ENCODE measurements at places on chromosomes 3 and 15.
A peak's percentile ranks its signal among the peaks of the same experiment; 100 is the strongest.

DNA sequence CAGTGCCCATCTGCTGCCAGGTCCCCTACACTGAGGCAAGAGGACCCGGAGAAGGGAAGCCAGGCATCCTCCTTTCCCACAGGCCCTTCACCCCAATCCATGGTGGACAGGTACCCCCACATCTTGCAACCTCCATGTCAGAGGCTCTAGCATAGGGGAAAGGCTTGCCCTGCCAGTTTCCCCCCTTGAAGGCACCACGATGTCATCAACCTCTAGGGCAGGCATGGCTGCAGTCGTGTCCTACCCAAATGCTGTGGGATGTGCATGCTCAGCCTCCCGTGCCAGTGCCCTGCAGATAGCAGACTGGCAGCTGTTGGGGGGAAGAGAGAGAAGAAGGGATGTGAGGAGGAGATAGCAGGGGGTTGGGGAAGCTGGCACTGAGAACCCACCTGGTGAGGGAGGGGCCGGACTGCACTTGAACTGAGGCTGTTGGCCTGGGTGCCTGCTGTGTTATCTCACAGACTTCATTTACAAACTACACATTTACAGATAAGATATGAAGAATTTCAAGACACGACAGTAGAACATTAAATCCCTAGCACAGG is 197.5 kb downstream of the ADAMTS9 start:
- H3K27me3 ChIP-seq = peaks cover 58% of the 10 kb centered on the region
- H3K4me3 ChIP-seq = no peak overlapping the region
- no peaks in the 10 kb centered on the region for H3K36me3 ChIP-seq
- peaks cover 4% of the 10 kb centered on the region for H3K4me1 ChIP-seq
- no peak for DNase-seq

DNA sequence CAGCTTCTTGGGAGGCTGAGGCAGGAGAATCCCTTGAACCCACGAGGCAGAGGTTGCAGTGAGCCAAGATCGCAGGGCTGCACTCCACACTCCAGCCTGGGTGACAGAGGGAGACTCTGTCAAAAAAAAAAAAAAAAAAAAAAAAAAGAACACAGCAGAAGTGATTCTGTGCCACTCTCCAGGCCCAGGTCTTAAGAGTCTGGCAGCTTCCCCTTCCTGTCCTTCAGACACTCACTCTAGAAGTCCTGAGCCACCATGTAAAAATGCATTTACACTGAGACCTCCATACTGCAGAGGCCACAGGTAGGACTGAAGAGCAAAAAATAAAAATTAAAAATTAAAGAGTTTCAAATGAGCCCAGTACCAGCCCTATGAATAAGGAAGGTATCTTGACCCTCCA is 11.8 kb upstream of the CDV3 start:
- H3K4me1 ChIP-seq = no peaks in the 10 kb centered on the region
- no peak overlapping the region for H3K4me3 ChIP-seq
- no peaks in the 10 kb centered on the region for H3K27me3 ChIP-seq
- H3K36me3 ChIP-seq = no peaks in the 10 kb centered on the region

- H3K4me1 ChIP-seq = peaks cover 49% of the 10 kb centered on the region
- peaks cover 26% of the 10 kb centered on the region for H3K36me3 ChIP-seq
- peak overlapping the region; percentile 71 for H3K27ac ChIP-seq
- no peaks in the 10 kb centered on the region for H3K27me3 ChIP-seq
Observed at GRCh38 chr3:111236836-111237713, 165.5 kb downstream of the NECTIN3 start.

GRCh38 chr3:115488409-115488808 is 134.9 kb upstream of the GAP43 start:
- H3K4me3 ChIP-seq = no peak overlapping the region
- H3K27ac ChIP-seq = no peak overlapping the region
- H3K4me1 ChIP-seq = no peaks in the 10 kb centered on the region
